Cortex of kidney (tissue), 1 donor: ENCODE measurements at places on chromosomes 12 and 14.

- DNase-seq, result no peak
Observed at GRCh38 chr12:60101715-60102114, 505.9 kb downstream of the SLC16A7 start.

DNA sequence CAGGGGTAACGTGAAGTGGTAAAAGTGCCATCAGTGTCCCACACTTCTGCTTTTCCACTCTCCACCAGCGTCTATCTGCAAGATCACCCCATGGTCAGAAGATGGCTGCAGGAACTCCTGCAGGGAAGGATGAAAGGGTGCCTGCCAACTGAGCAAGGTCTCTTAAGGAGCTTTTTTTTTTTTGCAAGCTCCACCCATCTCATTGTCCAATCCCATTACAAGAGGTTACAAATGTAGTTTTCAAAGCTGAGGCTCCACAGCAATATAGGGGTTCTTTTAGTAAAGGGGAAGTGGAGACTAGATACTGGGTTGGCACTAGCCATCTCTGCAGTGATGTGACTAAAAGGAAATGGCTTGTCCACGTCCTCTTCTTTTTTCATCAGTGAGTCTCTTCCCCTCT is 5.9 kb upstream of the BHLHE41 start:
- no peak for DNase-seq

GRCh38 chr14:65588426-65589140 is 176.1 kb downstream of the FUT8 start:
- DNase-seq, result no peak

DNA sequence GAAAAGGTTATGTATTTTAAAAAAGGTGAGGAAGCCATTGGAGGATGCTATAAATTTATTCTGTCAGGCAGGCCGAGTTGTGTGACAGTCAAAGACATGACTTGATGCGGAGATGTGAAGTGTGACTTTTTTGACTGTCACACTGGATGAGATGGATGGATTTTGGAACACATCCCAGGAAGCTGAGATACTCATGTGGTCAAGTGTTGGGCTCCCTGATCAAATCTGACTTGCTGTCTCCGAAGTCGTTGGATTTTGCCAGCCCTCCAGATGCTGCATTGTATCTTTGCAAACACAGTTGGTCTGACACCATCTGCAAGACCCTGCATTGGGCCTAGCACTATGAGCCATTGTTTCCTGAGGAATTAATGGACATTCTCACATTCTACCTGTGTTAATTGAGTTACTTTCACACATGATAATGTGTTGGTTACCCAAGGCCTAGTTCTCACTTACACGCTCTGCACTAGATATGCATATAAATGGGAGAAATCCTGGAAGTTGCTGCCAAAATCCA is 204.0 kb upstream of the PRKD1 start:
- DNase-seq, result no peak

GRCh38 chr14:89858089-89858488 is 96.4 kb downstream of the EFCAB11 start:
- DNase-seq, result no peak

DNA sequence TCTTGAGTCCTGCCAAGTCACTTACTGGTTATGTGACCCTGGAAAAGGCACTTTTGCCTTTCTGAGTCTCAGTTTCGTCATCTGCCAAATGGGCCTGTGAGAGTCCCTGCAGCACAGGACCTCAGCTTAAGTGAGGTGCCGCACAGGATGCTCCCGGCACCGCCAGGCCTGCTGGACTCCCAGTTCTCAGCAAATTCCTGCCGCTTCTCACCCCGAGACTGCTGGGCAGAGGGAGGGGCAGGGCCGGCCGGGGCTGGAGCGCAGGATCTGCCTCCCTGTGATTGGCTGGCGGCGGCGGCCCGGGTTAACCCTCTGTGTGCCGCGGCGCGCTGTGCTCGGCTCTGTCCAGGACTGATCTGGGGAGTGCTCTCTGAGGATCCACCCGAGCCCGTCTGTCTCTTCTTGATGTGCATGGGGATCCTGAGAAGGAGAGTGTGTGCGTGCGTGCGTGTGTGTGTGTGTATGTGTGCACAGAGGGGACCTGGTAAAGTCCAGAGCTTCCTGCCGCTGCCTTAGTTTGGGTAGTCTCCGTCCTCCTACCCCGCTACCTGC is 8.6 kb downstream of the SETD1B start:
- no peak for DNase-seq

DNA sequence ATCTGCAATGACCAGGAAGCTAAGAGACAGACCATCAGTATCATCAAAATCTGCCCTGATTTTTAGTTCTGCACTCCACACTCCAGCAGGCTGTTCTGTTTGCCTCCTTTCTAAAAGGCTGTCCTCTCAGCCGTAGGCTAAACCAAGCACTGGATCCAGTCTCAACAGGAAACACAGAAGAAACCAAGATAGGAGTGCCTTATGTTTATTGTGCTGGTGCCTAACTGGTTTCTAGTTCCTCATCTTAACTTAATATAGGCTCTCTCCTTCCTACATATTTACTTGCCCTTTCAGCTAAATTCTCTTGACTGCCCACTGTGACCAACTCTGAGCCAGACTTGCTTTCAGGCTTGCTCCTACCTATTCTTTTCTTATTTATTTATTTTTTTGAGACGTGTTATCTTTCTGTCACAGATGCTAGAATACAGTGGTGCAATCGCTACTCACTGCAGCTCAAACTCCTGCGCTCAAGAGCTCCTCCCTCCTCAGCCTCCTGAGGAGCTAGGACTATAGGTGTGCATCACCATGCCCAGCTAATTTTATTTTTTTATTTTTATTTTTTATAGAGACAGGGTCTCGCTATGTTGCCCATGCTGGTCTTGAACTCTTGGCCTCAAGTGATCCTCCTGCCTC is 30.8 kb downstream of the GALNT4 start:
- DNase-seq, result no peak

- DNase-seq, result no peak
Observed at GRCh38 chr12:68237078-68237477, 11.5 kb upstream of the IL26 start.

DNA sequence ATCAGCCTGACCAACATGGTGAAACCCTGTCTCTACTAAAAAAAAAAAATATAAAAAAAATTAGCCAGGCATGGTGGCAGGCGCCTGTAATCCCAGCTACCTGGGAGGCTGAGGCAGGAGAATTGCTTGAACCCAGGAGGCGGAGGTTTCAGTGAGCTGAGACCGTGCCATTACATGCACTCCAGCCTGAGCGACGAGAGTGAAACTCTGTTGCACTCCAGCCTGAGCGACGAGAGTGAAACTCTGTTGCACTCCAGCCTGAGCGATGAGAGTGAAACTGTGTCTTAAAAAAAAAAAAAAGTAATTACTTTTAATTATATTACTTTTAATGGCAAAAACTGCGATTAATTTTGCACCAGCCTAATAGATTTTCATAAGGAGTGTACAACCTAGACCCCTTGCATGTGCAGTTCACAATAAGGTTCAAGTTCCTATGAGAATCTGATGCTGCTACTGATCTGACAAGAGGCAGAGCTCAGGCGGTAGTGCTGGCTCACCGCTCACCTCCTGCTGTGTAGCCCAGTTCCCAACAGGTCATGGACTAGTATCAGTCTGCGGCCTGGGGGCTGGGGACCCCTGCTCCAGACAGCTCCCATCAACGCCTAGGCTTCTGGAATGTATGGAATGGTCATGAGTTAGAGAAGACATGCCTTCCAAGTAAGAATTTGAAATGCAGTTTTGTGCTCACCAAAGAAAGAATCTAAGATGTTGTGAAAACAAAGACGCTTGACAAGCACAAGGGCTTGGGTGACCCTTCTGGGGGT is 10.1 kb downstream of the LTB4R start:
- no peak for DNase-seq
